ENCODE measurements at places on chromosomes 4 and X.

DNA sequence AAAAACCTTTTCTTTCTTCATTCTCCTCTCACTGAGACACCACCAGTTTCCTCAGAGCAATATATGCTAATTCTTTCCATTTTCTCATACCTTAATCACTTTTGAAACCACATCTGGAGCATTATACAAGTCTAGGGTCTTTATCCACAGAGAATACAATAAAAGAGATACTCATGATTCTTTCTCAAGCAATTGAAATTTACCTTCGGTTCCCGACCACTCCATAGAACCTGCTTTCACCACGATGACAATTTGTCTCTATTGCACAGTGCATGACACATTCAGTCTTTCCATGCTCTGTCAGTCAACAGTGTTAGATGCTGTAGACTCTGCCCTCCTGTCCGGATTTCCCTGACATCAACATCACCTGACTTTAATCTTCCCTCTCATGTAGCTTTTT is 409.3 kb upstream of the NWD2 start:
- no peak for DNase-seq

DNA sequence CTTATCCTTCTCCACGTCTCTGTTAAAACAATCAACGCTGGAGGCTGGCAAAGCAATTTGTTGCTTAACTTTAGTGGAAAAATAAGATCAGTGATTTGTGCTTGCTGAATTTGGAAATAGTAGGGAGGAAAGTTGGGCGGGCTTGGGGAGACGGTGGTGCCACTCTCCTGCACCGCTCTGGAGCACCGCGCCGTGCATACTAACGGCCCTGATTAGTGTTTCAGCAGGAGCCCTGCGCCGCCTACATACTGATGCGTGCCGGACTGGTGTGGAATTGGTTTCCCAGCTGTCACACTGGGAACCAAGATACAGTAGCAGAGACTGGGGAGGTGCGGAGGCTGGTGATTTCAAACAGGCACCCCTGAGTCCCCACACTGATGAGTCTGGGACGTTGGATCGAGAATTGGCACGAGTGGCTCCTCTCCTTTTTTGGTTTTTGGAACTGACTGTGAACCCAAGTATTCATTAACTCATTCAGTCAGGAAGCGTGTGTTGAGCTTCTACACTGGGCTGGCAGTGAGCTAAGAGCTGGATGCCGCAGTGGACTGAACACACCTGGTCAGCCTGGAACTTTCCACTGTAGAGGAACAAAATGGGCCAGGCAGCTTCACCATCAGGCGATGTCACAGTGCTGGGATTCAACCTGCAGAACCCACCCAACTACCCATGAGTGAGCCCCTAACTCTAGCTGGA is 29.0 kb upstream of the PSAPL1 start:
- DNase-seq = no peak

- DNase-seq = no peak
These were observed 333.8 kb downstream of the ANK2 start for GRCh38 chr4:113383111-113383785.

DNA sequence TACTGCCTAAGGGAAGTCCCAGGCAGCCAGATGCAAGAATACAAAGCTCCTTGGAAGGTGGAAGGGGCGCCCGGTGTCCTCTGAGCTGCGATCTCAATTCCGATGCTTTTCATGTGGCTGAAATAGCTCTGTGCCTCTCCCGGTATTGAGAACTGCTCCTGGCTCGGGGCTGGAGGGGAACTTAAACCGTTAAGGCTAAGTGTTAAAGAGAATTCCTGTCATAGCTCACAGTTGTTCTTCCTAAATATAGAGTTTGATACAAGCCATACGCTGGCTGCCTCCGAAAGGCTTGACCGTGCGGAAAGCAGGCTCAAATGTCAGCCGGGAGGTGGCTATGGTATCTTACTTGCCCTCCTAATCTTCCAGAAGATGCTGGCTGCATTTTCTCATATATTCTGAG is at the start of gene SMPX:
TSS of gene SMPX (minus strand) at position 157 of the 400 bp plus-strand sequence. CDS start 3,826 bp downstream, outside the sequence.
- DNase-seq = no peak

GRCh38 chr4:37882665-37883296 is 8.1 kb upstream of the TBC1D1 start:
- no peak for DNase-seq

GRCh38 chr4:67365661-67366245 is 179.6 kb downstream of the CENPC start:
- no peak for DNase-seq

GRCh38 chrX:9257718-9258420 is 207.0 kb upstream of the TBL1X start:
- DNase-seq = no peak

DNA sequence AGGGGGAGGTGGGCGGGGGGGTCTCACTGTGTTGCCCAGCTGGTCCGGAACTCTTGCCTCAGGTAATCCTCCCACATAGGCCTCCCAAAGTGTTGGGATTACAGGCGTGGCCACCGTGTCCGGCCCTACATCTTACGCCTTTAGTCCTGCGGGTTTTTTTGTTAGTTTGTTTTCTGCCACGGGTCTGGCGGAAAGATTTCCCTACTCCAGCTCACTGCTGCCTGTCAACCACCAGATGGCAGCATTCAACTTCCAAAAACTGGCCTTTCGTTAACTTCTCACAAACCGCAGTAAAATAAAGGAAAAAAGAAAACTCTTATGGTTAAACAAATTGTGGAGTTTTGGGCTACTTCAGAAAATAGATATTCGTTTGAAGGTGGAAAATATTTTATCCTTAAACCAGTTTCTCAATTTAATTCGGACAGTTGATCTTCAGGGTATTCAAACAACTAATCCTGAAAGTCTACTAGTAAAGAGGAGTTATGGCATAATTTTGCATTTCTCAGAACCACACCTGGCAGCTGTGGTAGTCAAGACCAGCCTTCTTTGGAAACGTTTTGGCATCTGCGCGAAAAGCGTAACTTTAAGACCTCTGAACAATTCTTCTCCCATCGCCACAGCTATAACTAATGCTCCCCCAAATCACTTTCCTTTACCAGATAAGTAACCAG is 41.1 kb downstream of the LUZP4 start:
- DNase-seq = no peak
